ENCODE measurements at places on chromosomes 2 and 18.

- no peak for DNase-seq
Measured at GRCh38 chr2:97932975-97933662, 62.6 kb downstream of the TMEM131 start.

GRCh38 chr18:2513616-2514015 is 57.7 kb downstream of the METTL4 start:
- DNase-seq, result no peak

DNA sequence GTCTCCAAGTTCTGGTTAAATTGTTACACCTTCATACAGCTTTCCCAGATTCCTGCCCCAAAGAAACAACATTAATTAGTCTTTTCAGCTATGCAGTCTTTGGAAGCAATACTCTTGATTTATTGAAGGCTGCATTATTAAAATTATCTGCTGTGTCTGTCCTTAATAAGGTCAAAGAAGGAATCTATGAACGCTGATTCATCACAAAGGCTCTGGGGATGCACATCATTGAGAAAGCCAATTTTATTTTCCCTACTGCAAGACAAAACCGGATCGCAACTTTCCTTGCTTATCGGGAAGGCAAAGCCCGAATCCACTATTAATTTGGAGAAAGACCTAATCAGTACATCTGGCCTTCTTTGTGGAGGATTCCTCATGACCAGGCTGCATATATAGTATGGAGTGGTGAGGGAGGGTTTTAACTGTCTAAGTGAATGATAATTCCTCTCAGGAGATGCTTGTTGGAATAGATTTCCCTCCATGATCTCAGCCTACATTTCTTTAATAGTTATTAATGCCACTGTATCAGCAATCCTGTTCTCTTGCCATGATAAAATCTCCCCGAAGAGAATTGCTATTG is 224.6 kb downstream of the PIK3C3 start:
- no peak for DNase-seq

DNA sequence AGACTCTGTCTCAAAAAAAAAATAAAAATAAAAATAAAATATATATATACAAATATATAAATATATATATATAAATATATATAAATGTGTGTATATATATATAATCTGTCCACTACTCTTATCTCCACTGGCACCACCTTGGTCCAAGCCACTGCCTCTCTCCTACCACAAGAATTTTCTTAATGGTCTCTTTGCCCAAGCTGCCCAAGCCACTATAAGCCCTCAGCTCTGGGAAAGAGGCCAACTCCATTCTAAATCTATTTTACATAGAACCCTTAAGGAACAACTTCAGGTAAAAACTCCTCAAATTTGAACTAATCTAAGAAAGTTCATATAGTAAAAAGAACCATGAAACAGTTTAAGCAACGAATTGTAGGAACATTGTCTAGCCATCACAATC is 45.6 kb upstream of the GREB1L start:
- no peak for DNase-seq

- DNase-seq, result no peak
Measured at GRCh38 chr2:24749069-24749691, 44.0 kb downstream of the PTRHD1 start.

DNA sequence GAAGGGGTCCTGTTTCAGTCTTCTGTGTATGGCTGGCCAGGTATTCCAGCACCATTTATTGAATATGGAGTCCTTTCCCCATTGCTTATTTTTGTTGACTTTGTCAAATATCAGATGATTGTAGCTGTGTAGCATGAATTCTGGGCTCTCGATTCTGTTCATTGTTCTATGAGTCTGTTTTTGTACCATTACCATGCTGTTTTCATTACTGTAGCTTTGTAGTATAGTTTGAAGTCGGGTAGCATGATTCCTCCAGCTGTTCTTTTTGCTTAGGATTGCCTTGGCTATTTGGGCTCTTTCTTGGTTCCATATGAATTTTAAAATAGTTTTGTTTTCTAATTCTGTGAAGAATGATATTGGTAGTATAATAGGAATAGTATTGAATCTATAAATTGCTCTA is 6.0 kb downstream of the SH3YL1 start:
- no peak for DNase-seq

DNA sequence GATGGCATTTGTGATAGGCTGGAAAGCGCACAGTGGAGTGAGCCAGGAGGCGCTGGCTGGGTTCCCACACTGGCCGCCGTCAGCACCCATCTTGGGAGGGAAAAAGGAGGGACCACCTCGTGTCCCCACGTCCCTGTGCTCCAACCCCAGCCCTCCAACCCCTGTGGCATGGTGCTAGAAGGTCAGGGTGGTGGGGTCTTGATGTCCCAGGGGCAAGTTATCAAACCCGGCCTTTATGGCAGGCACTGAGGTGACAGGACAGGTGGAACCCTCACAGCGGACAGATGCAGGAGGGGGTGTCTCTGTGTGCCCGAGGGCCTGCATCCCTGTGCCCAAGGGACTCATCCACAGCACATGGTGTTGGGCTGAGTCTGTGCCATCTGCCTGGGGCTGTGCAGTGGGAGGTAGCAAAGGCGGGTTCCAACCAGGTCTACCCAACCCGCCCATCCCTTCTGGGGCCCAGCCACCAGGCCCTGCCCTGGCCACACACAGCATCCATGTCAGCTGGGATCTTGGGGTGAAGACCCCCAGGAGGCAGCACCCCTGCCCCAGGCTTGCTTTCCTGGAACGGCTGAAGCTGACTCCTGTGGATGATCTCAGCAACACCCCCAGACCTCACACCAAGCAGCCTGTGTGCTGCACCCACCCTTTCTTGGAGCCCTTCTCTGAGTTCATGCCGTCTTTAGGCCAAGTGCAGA is 246.1 kb downstream of the NDUFA10 start:
- DNase-seq, result no peak

GRCh38 chr2:110886826-110887573 is 154.6 kb downstream of the ACOXL start:
- DNase-seq, result no peak

DNA sequence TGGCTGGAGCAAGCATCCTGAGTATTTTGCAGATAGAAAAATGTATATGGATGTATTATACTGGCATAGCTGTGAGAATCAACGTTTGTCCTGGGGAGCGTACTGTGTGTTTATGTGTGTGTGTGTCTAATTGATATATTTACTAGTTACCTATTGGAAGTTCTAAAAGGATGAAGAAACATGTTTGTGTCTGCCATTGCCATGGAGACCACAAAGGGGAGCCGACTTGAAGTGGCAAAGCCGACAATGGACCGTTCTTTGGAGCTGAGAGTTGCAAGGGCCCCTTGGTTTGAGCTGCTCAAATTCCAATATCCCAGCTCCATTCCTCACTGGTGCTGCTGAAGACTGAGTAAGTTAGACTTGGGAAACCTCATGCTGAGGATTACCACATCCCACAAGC is 14.3 kb upstream of the SLC25A52 start:
- DNase-seq, result no peak

GRCh38 chr2:112156152-112156986 is 18.2 kb downstream of the FBLN7 start:
- no peak for DNase-seq

GRCh38 chr2:113171334-113172075 is 2.3 kb upstream of the PSD4 start:
- DNase-seq, result no peak

- DNase-seq, result no peak
Measured at GRCh38 chr2:232731470-232731869, 34.3 kb downstream of the GIGYF2 start.

DNA sequence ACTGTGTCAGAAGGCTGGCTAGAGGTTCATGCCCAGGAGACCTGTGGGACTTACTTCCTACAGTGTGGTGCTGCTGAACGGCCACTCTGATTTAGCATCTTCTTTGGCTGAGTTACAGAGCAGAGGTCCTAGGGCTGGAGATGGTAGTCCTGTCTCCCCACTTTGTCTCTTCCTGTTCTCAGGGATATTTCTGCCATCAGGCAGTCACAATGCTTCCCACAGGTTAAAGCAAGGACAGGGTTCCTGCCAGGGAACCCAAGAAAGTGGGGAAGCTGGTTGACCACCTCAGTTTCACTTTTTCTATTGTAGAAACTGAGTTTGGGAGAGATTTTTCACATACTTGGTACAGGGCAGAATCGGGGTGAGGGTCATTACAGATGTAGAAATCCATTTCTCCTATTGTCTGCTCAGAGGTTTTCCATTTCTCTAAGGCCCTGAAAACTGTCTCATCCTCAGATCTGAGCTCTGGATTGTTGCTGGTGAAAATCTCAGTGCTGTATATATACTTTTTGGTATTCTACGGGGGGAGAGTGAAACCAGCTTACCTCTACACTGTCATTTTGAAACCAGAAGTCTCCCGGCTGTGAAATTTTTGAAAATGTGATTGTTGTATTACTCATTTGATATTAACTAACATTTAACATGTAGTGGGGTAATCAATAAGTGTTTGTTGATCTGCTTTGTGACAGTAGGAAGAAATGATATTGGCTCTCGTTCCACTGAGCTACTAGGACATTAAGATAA is 37.0 kb upstream of the MEP1B start:
- no peak for DNase-seq

GRCh38 chr2:224410946-224411561 is 9.1 kb upstream of the FAM124B start:
- no peak for DNase-seq

GRCh38 chr2:200471928-200472645 is 37.8 kb downstream of the KCTD18 start:
- DNase-seq, result no peak

DNA sequence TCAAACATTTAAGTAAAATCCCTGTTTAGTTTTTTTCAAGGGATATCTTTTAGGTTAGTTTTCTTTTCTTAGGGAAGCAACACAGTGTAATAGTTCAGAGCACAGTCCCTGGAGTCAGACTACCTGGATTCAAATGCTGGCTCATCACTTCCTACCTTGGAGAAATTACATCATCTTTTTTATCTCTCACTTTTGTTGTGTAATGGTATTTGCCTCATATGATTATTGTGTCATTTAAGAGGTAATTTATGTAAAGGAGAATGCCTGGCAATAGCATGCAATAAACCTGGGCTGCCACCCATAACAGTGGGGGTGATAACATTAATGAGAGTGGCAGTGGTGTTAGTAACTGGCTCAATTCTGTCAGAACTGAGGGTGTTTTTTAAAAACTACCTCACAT is 26.3 kb downstream of the ERLEC1 start:
- DNase-seq, result no peak

GRCh38 chr18:29041976-29042375 is 865.0 kb upstream of the CDH2 start:
- no peak for DNase-seq

DNA sequence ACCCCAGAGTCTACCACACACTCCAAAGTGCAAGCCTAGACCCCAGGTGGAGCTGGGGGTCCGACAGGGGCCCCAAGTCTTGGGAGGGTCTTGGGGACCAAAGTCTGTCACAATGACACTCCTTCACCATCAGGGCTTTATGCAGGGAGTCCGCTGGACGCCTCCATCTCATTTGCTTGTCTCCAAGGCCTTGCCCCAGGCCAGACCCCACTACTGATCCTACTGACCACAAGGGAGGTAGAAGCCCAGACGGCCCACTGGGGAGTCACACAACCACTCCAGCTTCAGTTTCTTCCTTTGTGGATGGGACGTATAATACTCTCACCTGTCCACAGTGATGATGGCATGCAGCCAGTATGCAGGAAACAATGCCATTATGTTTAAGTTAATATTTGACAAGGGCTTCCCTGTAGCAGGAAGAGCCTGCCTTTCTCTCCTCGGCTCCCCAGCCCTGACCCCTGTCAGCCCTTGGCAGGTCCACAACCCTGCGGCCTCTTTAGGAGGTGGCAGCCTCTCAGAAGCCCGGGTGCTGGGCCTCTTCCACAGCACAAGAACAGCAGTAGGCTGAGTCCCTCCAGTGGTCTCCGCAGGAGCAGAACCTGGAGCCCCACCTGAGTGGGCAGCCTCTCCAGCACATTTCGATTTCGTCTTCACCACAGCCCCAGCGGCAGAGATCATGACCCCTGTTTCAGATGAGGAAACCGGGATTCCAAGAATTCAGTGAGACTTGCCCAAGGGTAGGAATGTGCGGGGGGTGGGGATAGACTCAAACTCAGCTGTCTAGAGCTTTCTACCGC is 6.5 kb downstream of the BIN1 start:
- no peak for DNase-seq

- peak; percentile 6 for DNase-seq
Measured at GRCh38 chr2:177030451-177031105, 182.0 kb upstream of the HNRNPA3 start.

GRCh38 chr18:36757991-36758390 is 70.8 kb downstream of the TPGS2 start:
- DNase-seq, result no peak

DNA sequence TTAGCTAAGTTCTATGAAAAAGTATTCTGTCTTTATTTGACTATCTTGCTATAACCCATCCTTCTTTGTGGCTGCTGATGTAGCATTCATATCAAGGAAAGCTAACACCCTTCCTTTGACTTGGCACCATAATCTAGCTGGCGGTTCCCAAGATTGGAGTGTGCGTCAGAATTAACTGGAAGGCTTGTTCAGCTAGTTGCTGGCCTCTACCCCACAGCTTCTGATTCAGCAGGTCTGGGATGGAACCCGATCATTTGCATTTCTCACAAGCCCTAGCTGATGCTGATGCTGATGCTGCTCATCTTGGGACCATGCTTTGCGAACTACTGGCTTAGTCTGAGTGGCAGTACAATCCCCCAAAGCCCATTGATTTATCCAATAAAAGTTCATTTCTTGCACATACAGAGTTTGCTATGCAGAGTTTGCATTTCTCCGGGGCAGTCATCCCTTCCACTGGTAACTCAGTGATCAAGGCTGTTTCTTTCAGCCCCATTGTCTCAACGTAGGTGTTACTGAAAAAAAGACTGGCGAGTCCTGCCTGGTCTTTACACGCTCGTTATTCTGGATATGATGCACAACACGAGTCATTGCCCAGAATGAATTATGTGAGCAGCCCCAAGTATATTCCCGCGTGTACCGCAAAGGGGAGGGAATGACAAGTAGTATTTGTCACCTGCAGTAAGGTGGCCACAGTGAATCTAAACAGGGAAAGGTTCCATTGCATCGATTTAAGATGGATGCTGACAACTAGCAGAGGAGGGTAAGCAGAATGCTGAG is 96.5 kb downstream of the ZNF532 start:
- no peak for DNase-seq

GRCh38 chr2:55902429-55902828 is 21.2 kb downstream of the EFEMP1 start:
- DNase-seq, result no peak

DNA sequence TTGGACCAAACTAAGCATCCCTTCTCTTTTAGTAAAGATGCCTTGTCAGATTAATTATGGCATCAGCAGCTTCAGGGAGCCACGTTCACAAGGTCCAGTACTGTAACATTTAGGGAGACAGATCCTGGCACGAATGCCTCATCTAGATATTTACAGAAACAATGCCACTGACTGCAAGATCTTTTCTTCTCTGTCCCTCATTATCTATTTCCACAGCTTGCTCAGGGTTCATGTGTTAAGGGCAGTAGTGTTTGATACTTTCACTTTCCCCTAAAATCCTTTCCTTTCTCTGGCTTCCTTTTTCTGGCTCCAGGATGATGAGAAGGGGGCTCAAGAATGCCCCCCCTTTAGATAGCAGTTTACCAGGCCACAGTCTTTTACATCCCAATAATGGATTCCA is 393.9 kb downstream of the BCL11A start:
- DNase-seq, result no peak
